ENCODE measurements at places on chromosomes 7 and 10.
A peak's percentile ranks its signal among the peaks of the same experiment; 100 is the strongest.

- DNase-seq: peak; percentile 36
Measured at GRCh38 chr10:118901380-118901779, 128.1 kb upstream of the NANOS1 start.

DNA sequence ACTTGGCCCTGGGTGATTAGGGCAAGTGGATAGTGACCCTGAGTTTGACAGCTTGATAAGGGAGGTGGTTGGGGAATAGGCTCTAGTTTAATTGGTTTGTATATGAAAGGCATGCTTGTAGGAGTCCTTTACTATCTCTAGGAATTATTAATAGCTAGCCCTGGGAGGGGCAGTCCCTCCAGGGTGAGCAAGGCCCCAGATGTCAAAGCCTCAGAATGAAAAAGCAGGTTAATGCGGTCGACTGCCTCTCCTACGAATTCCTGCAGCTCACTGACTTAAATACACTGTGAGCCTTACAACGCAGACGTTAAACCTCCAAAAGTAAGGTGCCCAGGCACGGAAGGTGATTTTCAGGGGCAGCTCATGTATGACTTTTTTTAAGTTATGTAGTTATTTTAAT lies 5.2 kb upstream of the BTBD16 start:
- DNase-seq: no peak

DNA sequence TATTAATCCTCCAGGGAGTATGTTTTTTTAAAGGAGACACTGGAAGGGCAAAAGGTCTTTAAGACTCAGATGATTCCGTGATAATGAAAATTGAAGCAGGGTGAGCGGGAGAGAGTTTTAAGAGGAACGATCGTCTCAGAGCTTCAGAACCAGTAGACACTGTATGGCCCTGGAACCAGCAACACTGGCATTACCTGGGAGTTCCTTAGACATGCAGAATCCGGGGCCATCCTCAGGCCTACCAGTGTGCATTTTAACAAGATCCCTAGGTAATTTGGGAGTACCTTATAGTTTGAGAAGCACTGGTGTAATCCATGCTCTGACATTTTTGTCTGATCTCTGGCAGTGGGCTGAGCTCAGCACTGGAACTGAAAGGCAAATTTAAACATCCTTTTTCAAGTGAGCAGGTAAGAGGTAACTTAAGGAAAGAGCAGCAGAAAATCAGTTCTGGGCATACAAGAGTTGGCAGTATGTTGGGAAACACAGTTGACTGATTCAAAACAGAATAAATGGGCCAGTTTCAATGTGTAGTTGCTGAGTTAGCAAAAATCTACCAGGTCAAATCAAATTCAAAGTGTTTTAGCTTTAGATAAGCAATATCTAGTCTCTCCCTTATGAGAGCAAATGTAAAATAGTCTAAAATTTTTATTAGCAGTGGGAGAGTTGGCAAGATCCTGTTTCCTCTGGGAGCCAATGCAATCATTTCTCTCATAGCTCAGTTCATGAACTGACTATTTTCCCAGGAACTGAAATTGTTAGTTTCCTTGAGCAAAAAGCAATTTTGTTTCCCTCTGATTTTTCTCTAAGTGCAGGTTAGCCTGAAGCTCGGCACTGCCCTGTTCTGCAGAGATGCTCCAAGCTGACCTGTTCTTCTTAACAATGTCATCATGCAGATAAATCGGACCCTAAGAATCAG lies 97.2 kb upstream of the ELMO1 start:
- no peak for DNase-seq

GRCh38 chr7:126472825-126473224 lies 779.9 kb downstream of the GRM8 start:
- no peak for DNase-seq

DNA sequence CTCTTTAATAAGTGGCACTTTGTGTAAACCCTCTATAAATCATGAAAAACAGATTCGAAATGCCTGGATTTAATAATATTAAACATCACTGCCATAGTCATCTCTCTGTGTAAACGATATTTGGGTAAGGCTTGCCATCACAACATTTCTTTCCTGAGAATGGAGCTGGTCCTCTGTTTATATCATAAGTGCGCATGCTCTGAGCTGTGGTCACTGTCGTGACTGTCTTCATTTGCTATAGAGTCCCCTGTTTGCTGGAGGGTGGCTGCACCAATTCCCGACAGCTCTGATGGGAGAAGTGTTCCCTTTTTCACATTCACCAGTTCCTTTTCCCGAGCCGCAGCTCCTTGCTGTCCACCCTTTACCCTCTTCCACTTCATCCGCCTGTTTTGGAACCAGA lies 50.4 kb upstream of the AGMO start:
- DNase-seq: no peak

Data from NCI-H2171 treated with DMSO at 0.1 percent for 48 hours (cell line).